Naive thymus-derived CD4-positive, alpha-beta T cell (primary cell): ENCODE measurements at places on chromosomes 2 and 18. TPM values are rescaled to one million over a fixed set of nuclear protein-coding genes. Genes with fewer than 3 reads are reported as not detected.

TBR1 gene
- polyA plus RNA-seq = not detected

STK39 gene
- 4.5 TPM for polyA plus RNA-seq

BOLL gene
- polyA plus RNA-seq = 0.08 TPM

TXNL4A gene
- polyA plus RNA-seq = 165 TPM

ANKRD30BL gene
- not detected for polyA plus RNA-seq

RNU2-63P gene
- polyA plus RNA-seq = 12.4 TPM

LONRF2 gene
- polyA plus RNA-seq = not detected

DSG1 gene
- not detected for polyA plus RNA-seq

- no peak for DNase-seq
Observed at GRCh38 chr18:26925313-26925712, 59.8 kb upstream of the AQP4 start.

GRCh38 chr2:211514049-211514448 is 957.6 kb downstream of the CPS1 start:
- no peak for DNase-seq

GRCh38 chr18:45539491-45539891 is 75.8 kb upstream of the SLC14A2 start:
- DNase-seq = no peak

- DNase-seq = no peak
Observed at GRCh38 chr2:100921685-100922161, 80.4 kb upstream of the RPL31 start.

- DNase-seq = no peak
Observed at GRCh38 chr2:189426886-189427285, 14.4 kb upstream of the WDR75 start.

GRCh38 chr2:106059416-106060065 is 134.6 kb downstream of the UXS1 start:
- no peak for DNase-seq

DNA sequence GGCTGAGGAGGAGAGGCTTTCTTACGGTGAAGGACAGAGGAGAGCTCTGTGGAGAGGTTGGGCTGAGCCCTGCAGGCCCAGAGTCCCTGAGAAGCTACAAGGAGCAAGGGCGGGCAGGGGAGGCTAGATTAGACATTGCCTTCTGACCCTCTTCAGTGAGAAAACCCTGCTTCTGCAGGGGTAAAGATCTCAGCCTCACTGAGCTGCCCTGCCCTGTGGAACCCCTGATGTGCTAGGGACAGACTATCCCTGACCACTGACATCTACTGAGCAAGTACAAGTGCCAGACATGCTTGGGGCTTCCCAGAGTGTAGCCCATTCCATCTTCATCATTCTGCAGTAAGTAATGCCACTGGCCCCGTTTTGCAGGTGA is 111.5 kb downstream of the CYP26B1 start:
- no peak for DNase-seq

DNA sequence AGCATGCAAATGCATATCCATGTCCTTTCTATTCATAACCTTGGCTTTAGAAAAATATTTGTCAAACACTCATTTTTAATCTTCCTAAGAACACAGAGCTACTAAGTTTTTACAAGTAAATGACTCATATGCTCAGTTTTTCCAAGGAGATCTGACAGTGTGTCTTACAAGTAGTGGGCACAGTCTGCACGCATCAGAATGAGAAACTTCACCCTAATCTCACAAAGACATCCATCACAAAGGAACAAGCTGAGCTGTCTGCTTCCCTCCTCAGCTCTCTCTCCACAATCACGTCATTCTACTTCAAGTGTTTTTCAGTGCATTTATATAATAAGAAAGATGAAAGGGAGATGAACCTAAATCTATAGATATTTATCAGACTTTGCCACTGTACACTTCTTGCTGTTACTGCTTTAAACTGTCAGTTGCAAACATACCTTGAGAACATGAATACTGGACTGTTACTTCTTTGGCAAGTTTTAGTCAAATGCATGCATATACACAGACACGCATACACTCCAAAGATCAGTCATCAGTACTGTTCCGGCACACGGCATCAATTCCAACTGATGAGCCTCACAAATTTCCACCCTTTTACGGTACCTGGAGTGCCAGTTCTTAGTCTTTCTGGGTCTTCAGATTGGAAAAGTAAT is 75.7 kb downstream of the RBMS1 start:
- no peak for DNase-seq

DNA sequence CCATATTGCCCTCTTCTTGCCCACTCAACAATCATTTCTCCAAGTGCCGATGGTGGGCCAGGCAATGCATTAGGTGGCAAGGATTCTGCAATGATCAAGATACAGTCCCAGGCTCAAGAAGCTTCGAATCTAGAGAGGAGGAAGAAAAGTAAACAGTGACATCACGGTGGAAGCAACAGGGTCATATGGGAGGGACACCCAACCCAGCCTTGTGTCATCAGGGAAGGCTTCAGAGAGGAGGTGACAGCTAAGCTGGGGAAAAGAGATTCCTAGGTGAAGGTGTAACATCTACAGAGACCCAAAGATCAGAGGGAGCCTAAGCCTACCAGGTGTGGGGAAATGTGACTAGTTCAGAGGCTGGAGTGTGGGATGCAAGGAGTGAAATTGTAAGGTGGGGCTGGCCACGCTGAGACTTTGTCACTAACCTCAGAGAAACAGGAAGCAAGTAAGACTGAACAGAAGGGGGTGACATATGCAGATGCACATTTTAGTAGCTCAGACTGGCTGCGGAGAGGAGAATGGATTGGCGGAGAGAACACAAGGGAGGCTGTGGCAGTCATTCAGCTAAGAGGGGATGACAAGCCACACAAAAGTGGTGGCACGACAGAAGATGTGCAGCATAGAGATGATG is 104.9 kb downstream of the ANKRD44 start:
- peak; percentile 91 for DNase-seq
